ENCODE measurements at places on chromosomes 1 and 21. TPM values are rescaled to one million over a fixed set of nuclear protein-coding genes. Genes with fewer than 3 reads are reported as not detected.

Gene PRMT6
- 19.1 TPM for total RNA-seq

Gene SHISAL2A
- 0.61 TPM for total RNA-seq

GRCh38 chr21:43881283-43881682, 16.3 kb downstream of the AGPAT3 start:
- H3K4me3 ChIP-seq, result no peak overlapping the region
- DNase-seq, result no peak
- no peaks in the 10 kb centered on the region for H3K27me3 ChIP-seq
- no peak overlapping the region for H3K27ac ChIP-seq
- peaks cover 7% of the 10 kb centered on the region for H3K36me3 ChIP-seq

Gene TNNT2
- 3.1 TPM for total RNA-seq

GRCh38 chr1:213564215-213564659, 423.5 kb upstream of the PROX1 start:
- H3K36me3 ChIP-seq, result no peaks in the 10 kb centered on the region
- H3K27ac ChIP-seq, result no peak overlapping the region
- H3K27me3 ChIP-seq, result no peaks in the 10 kb centered on the region
- no peak for DNase-seq
- H3K4me1 ChIP-seq, result no peaks in the 10 kb centered on the region
